ENCODE measurements at places on chromosomes 16 and 17. TPM values are rescaled to one million over a fixed set of nuclear protein-coding genes. Genes with fewer than 3 reads are reported as not detected.

Gene CTRB2
- not detected for total RNA-seq

Gene ADGRG1
- total RNA-seq, result 29.8 TPM

Gene TMC6
- 150 TPM for total RNA-seq

Gene WDR81
- total RNA-seq, result 21.1 TPM

Gene RNF157
- total RNA-seq, result 13.9 TPM

Gene BICDL2
- total RNA-seq, result not detected

Gene SGCA
- total RNA-seq, result not detected

Gene CRHR1
- not detected for total RNA-seq

Gene RPGRIP1L
- total RNA-seq, result 9.8 TPM

Gene DLG4
- 4.4 TPM for total RNA-seq

Gene CACNG3
- total RNA-seq, result not detected

Gene ITPRIPL2
- total RNA-seq, result 15.8 TPM

DNA sequence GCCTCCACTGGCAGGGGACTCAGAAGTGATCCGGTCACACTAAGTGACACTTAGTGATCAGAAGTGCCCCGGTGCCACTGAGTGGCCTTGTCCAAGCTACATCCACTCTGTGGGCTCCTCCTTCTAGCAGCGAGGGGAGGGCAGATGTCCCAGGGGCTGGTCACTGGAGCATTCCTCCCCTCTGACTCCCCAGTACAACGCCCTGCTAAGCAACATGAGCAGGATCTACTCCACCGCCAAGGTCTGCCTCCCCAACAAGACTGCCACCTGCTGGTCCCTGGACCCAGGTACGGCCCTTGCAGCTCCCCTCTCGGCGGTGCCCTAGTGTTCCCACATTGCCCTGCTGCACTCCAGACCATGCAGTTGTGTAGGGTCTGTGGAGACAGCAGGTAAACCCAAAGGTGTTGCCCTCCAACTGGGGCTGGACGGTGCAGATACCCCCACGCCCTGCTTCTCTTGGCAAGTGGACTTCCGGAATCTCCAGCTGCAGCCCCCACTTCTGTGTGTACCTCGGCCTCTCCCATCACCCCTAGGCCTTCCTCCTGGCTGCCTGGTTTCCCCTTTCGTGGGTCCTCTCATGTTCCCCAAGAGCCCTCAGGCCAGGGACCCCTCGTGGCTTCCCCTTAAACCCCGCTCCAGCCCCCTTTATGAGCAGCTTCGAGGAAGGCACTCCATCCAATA lies 2.1 kb downstream of the ACE start:
- peak; percentile 54 for DNase-seq

- DNase-seq, result no peak
These were observed 4.8 kb upstream of the SYT17 start for GRCh38 chr16:19163215-19163614.

GRCh38 chr17:27466743-27467375 lies 10.6 kb downstream of the KSR1 start:
- no peak for DNase-seq

DNA sequence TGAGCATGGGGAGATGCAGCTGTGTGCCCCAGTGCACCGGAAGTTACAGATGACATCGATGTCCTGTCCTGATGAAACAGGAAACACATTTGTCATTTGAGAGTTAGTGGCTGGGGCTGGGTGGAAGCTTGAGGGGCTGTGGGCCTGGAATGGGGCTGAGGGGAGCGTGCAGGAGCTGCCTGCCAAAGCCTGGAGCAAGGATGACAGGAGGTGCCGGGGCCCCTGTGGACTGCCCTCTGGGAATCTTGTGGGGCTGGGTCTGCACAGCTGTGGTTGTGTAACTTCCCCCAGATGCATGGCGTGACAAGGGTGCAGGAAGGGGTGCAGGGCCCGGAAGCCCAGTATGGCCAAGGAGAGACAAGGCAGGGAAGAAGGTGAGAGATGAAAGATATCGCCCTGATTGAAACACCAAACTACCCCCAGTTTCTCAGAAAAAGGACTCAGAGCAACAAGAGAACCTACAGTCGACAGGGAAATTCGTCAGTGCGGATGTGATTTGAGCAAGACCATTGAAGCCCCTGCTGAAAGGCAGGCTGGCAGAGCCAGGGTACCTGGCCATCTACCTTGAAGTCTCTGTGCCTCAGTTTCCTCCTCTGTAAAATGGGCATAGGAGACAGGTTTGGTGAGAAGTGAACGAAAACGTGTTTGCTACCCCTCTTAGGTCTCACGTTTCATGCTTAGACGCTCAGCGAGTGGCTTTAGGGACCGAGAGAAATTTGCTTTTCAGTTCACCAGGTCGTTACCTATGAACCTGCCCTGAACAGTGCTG lies 8.8 kb downstream of the MMP25 start:
- no peak for DNase-seq

- no peak for DNase-seq
These were observed 6.1 kb upstream of the ADAT1 start for GRCh38 chr16:75629132-75629531.

DNA sequence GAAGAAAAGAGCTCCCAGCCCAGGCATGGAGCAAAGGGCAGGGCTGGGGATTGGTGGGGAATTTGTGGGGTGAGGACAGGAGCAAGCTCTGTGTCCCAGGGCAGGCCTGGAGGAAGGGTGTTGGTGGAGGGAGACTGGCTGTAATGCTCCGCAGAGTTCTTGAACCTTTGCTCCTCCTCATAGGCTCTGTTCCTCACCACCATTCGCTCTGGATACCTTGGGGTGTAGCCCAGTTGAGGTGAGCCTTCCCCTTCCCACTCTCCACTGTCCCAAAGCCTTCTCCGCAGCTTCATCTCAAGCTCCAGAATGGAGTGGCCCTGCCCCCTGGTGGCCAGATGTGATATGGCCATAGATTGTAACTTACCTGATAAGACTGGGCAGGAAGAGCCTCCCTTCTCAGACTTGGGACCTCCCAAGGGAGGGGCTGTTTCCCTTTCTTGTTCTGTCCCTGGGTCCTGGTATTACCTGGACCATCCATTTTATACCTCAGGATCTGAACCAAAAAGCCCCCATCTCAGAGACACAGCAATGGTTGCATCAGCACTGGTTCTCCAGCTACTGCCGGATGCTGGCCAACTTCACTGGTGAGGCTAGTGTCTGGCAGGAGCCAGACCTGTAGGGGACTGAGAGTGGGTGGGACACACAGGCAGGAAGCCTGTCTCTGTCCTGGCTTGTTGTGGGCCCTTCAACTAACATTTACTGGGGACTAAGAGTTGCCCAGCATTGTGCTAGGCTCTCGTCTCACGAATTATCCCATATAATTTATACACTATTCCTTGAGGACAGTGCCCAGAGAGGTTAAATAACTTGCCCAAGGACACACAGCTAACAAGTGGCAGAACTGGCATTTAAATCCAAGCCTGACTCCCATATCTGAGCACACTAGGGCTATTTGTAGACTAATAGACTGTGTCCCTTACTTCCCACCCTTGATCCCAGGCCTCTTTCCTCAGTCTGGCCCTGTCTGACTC lies 19.1 kb upstream of the STAC2 start:
- peak; percentile 77 for DNase-seq

- DNase-seq, result no peak
These were observed 14.4 kb downstream of the DNAJC7 start for GRCh38 chr17:42002792-42003301.

DNA sequence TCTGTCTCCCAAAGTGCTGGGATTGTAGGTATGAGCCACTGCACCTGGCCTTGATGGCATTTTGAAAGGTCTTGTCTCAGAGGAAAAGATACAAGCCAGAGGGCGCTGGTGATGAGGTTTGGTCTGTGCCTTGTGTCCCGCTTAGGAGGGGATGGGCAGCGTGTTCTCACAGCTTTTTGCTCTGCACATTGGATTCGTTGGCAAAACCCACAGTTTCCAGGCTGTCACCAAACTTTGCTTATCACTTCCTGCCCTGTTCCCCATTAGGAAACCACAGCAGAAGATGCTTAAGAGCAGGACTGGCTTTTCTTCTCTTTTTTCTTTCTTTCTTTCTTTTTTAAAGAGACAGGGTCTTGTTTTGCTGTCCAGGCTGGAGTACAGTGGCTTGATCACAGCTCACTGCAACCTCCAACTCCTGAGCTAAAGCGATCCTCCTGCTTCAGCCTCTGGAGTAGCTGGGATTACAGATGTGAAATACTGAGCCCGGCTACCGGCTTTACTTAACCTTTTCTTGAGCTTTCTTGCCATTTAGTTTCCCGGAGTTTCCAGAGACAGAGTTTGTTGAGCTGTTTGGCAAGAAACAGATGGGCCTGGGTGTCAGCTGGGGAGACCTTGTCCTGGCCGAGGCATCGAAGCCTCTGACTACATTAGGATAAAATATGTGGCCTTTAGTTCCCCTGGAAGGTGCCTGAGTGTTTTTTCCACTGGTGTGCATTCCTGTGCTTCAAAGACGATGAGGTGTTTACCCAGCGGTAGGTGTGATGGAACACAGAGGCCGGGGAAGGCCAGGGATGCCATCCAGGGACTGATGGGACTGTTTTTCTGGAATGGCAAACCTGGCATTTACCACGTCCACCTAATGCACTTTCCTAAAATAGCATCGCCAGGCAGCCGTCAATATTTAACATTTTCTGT lies 112.9 kb downstream of the ABCC1 start:
- DNase-seq, result no peak

GRCh38 chr16:47866423-47866822 lies 289.4 kb downstream of the ABCC12 start:
- no peak for DNase-seq

GRCh38 chr17:70510288-70510687 lies 341.0 kb downstream of the KCNJ2 start:
- no peak for DNase-seq

DNA sequence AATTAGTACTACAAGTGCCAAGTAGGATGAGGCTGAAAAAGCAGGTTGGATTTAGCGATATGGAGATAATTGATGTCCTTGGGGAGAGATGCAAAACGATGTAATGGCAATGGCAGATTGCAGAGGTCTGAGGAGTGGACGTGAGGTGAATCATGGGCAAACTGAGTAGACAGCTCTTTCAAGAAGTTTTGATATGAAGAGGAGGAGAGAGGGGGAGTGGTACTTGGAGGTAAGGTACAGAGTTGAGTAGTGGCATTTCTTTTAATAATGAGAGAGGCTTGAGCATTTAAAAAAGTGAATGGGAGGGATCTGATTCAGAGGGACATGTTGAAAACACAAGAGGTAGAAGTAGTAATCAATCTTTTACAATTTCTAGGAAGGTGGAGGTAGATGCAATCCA lies 17.7 kb upstream of the VPS4A start:
- no peak for DNase-seq

DNA sequence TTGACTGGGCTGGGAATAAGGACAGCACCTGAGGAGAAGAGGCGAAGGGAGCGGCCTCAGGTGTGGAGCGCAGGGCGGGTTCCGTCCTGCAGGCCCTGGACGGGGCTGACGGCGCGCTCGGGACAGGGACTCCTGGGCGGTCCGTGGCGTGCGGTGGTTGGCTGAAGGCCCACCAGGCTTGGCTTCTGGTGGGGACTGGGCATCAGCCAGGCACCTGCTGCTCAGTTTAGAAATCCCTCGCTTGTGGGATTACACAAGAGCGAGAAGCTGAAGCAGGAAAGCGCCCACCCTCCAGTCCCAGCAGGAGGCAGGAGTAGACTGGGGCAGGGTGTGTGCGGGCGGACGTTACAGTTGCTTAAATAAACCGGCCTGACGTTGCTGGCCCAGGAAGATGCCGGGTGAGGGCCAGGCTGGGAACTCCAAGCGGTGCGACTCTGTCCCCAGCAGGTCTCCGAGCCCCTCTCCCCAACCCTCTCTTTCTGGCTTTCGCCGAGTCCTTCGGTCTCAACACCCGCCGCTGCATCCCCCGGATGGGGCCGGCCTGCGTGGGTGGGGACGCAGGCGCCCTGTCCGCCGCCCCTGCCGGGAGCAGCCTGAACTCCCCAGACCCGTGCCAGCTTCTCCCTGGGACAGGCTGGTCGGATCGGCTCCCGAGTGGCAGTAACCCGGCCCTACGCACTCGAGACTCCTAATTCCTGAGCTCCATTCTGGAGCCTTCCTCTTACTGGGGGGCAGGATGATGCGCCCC lies 639 bp downstream of the MIF4GD start:
- no peak for DNase-seq

GRCh38 chr16:3668626-3669025 lies 14.1 kb downstream of the DNASE1 start:
- DNase-seq, result no peak

- DNase-seq, result no peak
These were observed 191.8 kb downstream of the XYLT1 start for GRCh38 chr16:17278988-17279387.

- no peak for DNase-seq
These were observed 31.8 kb downstream of the UBN1 start for GRCh38 chr16:4879049-4879448.

- no peak for DNase-seq
These were observed 599 bp downstream of the MRC2 start for GRCh38 chr17:62627904-62628633.

GRCh38 chr16:46961373-46962353 lies 11.8 kb downstream of the DNAJA2 start:
- peak; percentile 5 for DNase-seq

DNA sequence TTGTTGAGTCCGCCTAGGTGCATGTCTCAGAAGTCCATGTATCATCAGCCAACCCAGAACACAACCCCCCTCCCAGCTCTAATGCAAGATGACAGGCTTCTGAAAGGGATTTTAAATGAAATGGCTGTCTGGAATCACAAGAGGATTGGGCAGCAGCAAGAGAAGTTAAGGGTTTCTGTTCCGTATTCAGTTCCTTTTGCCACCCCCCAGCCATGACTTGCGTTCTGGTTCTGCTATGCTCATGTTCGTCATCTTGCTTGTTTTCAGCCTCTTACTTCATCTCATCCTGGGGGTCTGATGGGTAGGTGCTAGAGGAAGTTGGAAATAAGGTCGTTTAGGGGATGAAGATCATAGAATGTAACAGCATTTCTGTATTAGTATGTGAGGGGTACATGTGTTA lies 12.0 kb downstream of the MINK1 start:
- DNase-seq, result no peak

- DNase-seq, result no peak
These were observed 116.3 kb downstream of the TANC2 start for GRCh38 chr17:63082273-63082861.

GRCh38 chr16:86865851-86866662 lies 287.7 kb downstream of the FOXL1 start:
- DNase-seq, result no peak

DNA sequence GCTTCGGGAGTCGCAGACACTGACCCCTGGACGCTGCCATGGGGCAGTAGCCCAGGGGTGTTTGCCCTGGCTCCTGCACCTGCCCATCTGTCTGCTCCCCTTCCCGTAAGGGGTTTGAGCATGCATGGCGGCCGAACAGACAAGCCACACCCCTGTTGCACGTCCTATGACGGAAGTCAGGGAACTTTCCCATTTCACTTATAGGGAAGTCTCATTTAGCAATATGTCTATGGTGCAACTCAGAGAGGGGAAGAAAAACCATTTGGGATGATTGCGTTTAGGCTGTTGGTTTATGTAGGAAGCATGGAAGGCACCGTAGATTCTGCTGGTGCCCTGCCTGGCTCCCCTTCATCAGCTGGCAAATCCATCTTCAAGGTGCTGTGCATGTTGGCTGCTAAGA lies 112.5 kb downstream of the HAPSTR1 start:
- DNase-seq, result no peak

- DNase-seq, result no peak
These were observed 36.4 kb upstream of the VPS4A start for GRCh38 chr16:69274699-69275235.

DNA sequence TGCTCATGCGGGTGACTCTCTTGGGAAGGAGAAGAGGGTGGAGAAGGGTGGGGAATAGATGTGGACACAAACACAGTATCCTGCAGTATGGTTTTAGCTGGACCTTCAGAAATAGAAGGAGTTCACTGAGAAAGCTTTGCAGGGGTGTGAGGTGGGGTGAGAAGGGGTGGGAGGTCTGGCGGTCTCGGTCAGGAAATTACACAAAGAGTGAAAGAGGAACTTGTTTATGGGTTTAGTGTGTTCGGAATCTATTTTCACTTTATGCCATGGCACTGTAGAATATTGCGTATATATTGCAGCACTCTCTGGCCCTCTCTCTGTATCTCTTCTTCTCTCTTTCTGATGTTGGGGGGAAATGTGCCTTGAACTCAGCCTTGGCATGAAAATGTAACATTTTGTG lies 148.2 kb upstream of the GOT2 start:
- DNase-seq, result no peak
